ENCODE measurements at places on chromosomes 12 and 14.

GRCh38 chr12:118402251-118402650 is 25.9 kb downstream of the SUDS3 start:
- no peaks in the 10 kb centered on the region for H3K27me3 ChIP-seq
- no peaks in the 10 kb centered on the region for H3K4me1 ChIP-seq
- no peak overlapping the region for H3K27ac ChIP-seq
- H3K4me3 ChIP-seq = no peak overlapping the region
- H3K36me3 ChIP-seq = no peaks in the 10 kb centered on the region

DNA sequence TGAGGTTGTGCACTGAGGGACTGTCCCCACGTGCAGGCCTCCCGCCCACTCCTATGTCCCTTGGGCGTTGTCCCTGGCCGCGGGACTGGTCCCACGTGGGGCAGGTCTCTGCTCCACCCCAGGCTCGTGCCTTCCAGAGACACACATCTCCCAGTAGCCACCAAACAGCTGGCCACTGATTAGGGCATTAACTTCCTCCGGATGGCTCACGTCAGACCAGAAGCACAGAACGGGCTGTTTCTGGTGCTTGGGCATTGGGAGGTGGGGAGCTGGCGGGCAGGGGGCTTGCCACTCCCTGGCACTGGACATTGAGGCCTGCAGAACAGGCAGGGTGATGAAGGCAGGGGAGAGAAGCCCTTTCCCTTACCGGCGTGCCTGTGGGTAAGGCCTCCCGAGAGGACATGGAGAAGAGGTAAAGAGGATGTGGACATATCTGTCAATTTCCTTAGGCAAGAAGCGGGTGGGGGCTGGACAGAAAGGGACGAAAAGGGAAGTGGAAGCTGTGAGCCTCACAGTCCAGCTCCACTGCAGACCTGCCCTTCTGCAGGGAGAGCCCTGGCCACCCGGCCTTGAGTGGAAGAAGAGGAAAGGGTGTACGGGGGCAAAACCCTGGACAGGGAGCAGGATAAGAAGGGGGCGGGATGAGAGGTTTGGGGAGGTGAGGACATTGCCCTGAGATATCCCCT is 101.2 kb downstream of the NINJ2 start:
- no peaks in the 10 kb centered on the region for H3K36me3 ChIP-seq
- no peak for DNase-seq
- H3K4me3 ChIP-seq = no peak overlapping the region
- H3K4me1 ChIP-seq = no peaks in the 10 kb centered on the region
- no peak overlapping the region for H3K27ac ChIP-seq

DNA sequence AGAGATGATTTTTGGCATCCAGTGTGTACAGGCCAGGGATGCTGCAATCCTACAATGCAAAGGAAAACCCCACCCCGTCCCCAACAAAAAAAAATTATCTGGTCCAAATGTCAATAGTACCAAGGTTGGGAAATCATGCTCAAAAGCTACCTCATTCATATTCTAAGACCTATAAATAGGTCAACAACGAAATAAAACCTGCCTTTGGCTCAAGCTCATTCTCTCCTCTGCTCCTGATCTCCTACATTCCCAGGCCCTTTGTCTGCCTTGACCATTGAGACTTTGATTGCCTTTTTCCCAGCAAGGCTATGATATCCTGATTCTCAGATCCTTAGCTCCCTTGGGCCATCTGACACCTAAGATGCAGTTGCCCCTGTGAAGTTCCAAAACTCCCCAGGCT is 30.0 kb downstream of the ANKS1B start:
- H3K36me3 ChIP-seq = no peaks in the 10 kb centered on the region
- no peak overlapping the region for H3K4me3 ChIP-seq
- H3K27ac ChIP-seq = no peak overlapping the region
- no peaks in the 10 kb centered on the region for H3K27me3 ChIP-seq
- H3K4me1 ChIP-seq = peaks cover 3% of the 10 kb centered on the region

DNA sequence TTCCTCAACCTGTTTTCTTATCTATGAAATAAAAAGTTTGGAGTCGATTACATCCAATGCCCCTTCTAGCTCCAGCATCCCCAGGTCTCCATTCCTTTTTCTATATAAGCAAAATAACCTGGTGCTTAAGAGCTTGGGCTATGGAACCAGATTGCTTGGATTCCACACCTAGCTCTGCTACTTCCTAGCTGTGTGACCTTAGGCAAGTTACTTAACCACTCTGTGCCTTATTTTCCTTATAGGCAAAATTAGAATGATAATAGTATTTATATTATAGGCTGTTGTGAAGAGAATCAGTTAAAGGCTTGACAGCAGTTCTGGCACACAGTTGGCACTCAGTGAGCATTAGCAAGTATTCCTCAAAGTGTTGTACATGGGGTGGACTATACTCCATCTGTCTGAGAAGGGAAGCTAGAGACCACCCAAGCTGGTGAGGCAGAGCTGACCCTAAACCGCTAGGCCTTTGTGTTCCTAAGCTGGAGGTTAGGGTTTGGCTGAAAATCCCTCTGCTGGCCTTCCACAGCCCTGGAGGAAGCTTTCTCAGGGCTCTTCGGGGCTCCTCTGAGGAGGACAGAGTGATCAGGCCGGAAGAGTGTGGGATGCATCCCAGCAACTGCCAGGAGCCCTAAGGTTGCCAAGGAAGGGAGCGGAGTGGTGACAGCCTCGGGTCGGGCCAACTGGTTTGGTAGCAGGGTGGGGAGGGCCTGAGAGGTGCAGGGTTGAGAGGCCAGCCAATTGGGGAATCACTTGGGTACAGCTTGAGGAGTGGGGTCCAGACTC is 6.0 kb upstream of the KRT4 start:
- H3K4me1 ChIP-seq = no peaks in the 10 kb centered on the region
- H3K36me3 ChIP-seq = no peaks in the 10 kb centered on the region
- H3K27me3 ChIP-seq = no peaks in the 10 kb centered on the region
- no peak overlapping the region for H3K4me3 ChIP-seq

DNA sequence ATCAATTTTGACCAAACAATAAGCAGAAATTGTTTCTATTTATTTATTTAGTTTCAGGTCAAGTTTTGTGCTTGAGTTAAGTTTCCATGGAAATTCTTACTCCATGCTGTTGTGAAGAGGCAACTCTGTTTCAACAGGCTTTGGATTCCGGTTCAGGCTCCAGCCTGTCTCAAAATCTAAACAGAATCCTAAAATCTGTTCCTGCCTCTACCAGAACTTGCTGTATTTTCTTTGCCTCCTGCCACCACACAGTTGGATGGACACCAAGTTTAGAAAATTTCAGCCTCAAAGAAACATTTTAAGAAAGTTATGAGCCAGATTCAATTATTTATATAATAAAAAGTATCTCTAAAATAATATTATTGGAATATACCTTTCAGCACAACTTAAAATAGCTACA is 330.9 kb downstream of the FOXG1 start:
- no peak overlapping the region for H3K4me3 ChIP-seq
- DNase-seq = no peak
- no peaks in the 10 kb centered on the region for H3K4me1 ChIP-seq
- H3K27ac ChIP-seq = no peak overlapping the region

- H3K27ac ChIP-seq = no peak overlapping the region
- no peaks in the 10 kb centered on the region for H3K36me3 ChIP-seq
- no peak overlapping the region for H3K4me3 ChIP-seq
- no peaks in the 10 kb centered on the region for H3K27me3 ChIP-seq
- no peaks in the 10 kb centered on the region for H3K4me1 ChIP-seq
Observed at GRCh38 chr12:80763874-80764273, 47.2 kb downstream of the MYF5 start.

Data from vagina (tissue), 2 donors.